ENCODE measurements at places on chromosomes 7 and 10.

- no peak for DNase-seq
Measured at GRCh38 chr10:97328646-97329453, 5.7 kb downstream of the FRAT2 start.

- no peak for DNase-seq
Measured at GRCh38 chr7:81810476-81811155, 40.8 kb upstream of the HGF start.

DNA sequence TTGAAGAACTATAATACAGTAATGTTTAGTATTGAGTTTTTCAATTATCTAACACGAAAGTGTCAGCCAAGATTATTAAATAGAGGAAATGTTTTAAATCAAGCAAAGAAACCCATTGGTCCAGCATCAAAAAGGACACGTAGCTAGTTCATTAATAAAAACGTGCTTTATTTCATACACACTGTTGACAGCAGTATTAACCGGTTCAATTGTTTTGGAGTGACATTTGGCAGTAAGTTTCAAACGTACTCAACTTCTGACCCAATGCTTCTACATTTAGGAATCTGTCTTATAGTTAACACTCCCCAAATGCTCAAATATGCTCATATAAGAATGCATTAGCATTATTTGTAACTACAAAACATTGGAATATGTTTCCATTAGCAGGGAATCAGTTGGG, 41.3 kb downstream of the SLC16A12 start:
- DNase-seq: no peak

DNA sequence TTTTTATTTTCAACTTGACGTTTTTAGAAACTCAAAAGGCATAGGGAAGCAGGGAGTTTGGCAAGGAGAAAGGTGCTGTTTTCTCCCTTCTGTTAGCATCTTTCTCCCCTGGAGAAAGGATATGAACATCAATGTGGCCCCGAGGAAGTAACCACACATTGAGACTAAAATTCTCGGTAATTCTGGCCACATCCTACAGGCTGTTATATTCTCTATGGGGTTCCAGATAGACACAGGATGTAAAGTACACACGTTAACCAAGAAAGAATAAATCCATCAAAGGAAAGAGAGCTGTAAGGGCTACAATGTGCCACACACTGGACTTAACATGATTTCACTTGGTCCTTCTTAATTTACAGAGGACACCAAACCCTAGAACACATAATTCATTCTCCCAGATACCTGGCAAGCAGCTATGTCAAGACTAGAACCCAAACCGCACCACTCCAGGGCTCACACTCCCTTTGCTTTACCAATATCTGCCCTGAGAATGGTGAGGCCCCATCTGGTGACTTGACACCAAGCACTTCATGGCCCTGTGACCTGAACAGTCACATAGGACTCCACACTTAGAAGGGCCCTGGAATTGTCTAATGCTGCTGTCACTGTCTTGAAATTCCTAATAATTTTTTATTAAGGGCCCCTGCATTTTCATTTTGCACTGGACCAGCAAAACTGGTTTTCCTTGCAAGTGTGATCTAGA, 73.9 kb downstream of the PRLHR start:
- no peak for DNase-seq

DNA sequence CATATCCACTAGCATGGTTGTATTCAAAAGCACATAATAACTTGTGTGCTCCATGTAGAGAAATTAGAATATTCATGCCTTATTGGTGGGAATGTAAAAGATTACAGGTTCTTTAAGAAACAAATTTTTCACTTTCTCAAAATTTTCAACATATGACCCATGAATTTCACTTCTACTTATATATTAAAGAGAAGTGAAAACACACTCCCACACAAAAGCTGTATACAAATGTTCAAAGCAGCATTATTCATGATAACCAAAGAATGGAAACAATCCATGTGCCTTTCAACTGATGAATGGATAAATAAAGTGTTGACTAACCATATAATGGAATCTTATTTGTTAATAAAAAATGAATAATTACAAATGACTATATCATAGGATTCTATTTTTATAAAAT, 694.5 kb upstream of the PCDH15 start:
- DNase-seq: no peak

DNA sequence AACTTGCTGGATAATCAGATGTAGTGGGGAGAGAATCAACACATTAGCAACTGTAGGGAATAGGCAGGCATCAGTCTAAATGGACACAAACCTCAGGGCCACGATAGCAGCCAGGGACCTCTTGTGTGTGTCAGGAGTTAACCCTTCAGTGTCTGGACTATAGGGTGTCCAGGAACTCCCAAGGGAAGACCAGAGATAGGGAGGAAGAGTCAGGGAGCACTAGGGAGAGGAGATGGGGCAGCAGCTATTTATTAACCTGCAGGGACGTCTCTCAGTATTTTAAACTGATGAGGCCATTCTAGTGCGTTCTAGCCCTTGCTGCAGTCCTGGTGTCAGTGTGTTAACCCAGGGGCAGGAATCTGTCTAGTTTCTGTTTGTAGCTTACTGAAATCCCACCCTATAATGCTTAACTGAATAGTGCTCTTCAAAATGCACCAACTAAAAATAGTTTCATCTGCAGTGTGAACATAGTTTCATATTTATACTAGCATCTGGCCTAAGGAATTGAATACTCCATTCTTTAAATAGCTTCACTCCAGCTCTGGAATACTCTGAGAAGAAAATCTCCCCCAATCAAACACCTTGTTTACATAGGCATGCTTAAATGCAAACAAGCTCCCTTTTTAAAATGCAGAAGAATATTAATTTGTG, 62.7 kb downstream of the ARID5B start:
- no peak for DNase-seq

GRCh38 chr10:23100331-23101030, 5.1 kb downstream of the MSRB2 start:
- DNase-seq: no peak

DNA sequence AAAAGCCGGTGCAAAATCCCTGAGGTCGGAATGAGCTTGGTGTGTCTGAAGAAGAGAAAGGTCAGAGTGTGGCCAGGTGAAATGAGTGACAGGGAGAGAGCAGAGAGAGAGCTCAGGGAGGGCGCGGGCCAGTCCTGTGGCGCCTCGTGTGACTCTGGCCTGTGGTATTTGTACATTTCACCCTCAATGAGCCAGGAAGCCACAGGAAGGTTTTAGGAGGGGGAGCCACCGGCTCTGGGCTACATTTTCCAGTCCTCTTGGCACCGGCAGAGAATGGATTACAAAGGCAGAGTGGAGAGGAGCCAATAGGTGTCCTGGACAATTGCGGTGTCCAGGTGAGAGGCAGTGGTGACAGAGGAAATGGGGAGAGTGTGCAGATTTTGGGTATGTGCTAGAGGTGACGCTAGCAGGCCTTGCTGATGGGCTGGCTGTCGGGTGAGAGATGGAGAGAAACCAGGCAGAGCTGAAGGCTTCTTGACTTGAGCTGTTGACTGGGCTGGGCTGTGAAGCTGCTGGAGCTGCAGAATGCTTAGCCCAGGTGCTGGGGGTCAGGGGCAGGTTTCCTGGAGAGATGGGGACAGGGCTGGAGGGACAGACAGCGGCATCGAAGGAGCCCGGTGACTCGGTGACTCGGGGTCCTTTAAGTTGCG, 38.1 kb downstream of the COL13A1 start:
- DNase-seq: no peak

Data from stimulated activated CD4-positive, alpha-beta T cell treated with anti-CD3 and anti-CD28 coated beads, TNF-alpha, amount 100 ng/mL, for 24 hours (primary cell).